Fibroblast of skin of left biceps (primary cell): ENCODE measurements at places on chromosomes 13 and 19.

GRCh38 chr13:113648216-113648610 is 9.8 kb downstream of the ATP4B start:
- DNase-seq, result no peak

DNA sequence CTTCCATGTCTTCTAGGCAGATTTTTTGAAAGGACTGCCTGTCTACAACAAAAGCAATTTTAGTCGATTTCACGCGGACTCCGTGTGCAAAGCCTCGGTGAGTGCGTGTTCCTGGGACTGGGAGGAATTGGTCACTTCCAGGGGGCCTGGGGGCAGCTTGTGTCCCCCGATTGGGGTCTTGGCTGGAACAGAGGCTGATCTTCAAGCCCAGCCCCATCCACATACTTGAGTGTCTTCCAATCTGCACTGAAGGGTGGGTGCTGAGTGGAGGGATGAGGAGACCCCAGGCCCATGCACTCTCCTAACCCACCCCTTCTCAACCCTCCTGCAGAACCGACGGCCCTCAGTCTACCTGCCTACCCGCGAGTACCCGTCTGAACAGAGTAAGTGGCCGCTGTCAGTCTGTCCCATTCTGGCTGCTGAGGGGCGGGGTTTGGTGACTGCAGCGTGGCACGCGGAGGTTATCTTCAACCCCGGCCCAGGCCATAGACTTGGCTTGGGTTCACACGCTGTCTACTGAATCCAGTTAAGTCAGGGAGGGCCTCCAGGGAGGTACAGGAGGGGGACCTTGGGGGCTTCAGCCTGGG is 4.7 kb downstream of the DDA1 start:
- DNase-seq, result no peak

GRCh38 chr13:108195146-108195545 is 20.2 kb downstream of the LIG4 start:
- no peak for DNase-seq

DNA sequence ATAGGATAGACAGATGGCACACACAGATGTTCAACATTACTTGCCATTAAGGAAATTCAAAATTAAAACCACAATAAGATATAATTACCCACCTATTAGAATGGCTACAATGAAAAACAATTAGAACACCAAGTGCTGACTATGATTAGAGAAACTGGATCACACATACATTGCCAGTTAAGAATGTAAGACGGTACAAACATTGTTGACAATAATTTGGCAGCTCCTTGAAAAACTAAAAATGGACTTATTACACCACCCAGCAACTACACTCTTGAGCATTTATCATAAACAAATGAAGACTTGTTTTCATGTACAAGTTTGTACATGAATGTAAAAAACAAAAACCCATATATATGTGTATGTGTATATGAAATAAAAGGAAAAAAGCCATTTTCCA is 13.7 kb downstream of the ZNF461 start:
- DNase-seq, result no peak

- DNase-seq, result no peak
These were observed 13.6 kb downstream of the ONECUT3 start for GRCh38 chr19:1766800-1767352.

- DNase-seq, result no peak
These were observed 16.4 kb upstream of the KCNN1 start for GRCh38 chr19:17950310-17951156.

DNA sequence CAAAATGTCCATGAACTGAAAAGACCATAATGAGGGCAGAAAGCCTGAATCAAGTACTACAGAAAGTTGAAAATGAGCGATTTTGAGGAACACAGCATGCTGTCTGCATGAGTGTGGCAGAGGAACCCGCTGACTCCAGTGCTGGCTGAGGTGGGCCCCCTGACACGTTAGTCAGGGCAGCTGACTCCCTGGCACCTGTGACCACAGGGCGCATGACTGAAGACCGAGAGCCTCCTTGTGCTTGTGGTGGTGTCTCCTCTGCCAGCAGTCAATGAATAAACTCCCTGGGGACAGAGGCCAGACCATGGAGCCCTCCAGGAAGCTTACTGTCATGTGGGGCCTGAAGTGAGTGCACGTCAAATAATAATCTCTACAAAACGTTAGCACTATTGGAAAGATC is 38.4 kb upstream of the VSTM2B start:
- no peak for DNase-seq

DNA sequence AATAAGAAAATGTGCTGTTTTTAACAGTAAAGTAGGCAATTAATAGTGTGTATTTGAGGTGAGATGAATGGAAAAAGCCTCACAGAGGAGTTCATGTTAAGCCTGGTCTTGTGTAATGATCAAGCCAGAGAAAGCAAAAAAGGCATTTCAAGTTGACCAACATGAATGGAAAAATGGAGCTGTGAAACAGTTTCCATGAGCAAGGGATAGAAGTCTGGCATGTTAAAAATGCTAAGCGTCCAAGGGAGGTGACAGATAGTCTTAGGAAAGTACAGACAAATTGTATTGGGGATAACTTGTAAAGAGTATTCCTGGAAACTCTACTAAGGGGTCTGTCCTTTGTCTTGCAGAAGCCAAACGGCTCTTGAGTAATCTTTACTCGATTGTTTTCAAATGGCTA is 506.8 kb upstream of the ATXN8OS start:
- DNase-seq, result no peak

DNA sequence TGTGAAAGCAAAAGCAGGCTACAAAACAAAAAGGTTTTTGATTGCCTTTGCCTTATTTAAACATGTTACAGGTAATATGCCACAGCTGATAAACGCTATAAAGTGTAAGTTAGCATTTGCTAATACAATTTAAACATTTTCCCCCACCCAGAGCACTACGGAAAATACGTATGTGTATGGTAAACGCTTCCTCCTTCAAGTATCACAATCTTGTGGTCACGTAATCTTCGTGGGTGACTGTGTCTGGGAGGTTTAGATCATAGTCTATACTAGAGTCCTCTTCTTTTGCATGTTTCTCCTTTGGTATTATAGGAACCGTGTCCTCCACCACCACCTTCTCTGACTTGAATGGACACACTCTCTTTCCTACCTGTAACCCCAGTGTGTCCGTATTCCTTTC is 38.1 kb upstream of the POSTN start:
- DNase-seq, result no peak

DNA sequence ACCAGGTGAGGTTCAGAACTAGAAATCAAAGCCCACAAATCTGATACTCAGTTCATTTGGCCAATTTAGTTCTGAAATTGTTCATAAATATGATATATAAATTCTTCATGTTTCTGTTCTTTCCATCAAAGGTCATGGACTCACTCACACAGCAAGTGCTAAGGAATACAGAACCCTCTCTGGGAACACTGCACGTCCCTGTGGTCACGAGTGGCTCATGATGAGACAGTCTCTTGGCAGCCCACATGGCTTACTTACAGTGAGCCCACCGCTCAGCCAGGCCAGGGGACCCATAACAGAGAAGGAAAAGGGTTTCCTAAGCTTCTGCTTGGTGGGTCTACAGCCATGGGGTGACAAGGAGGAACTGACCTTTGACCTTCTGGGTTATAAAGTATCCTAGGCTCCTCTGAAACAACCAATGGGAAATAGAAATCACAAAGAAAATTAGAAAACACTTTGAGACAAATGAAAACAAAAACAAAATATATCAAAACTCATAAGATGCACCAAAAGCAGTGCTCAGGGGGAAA is 67.4 kb downstream of the CDADC1 start:
- no peak for DNase-seq

DNA sequence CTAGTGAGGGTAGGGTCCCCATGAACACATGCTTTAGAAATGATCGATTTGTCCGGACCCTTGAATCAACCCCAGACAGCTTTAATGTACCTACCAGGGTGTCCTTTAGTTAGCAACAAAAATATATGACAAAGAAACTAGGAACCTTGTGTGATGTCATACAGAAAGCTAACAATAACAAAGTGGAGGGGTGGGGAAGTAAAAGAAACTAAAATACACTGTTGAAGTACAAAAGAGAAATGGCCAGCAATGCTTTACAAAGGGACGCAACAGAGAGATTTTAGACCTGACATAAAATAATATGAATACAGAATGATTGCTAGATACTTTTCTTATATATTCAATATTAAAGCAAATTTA is 40.0 kb downstream of the DZIP1 start:
- no peak for DNase-seq

GRCh38 chr13:26186995-26187394 is 35.1 kb downstream of the RNF6 start:
- DNase-seq, result no peak

DNA sequence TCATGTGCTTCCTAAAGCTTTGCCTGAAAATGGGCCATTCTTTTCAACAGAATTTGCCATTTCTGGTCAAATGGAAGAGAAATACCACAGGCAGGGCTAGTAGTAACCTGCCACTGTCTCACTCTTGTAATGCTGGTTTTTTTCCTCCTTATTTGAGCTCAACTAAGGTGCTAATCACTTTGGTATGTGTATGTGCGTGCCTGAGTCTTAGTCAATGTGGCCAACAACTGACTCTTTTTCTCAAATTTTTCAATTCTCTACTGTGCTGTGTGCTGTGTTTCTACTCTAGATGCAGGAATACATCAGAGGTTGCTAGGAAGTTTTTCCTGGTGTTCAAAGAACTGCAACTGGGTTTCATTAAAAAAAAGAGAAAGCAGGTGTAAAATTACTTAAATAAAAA is 870.2 kb downstream of the EFNB2 start:
- peak; percentile 50 for DNase-seq

DNA sequence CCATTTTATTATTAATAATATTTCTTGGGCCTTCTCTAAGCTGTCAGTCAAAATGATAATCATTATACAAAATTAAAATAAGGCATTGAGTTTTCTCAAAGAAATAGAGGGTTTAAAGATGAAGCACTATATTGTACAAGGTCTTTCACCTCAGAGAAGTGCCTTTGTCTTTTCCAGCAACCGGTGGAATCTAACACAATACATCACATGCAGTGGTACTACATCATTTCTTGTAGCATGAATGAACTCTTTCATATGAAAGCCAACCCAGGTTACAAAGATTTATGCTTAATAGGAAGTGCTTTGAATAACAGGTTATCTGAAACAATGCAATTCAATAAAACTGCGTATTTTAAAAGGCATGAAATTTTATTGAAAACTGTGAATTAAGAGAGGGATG is 1620.8 kb downstream of the PCDH9 start:
- DNase-seq, result no peak

DNA sequence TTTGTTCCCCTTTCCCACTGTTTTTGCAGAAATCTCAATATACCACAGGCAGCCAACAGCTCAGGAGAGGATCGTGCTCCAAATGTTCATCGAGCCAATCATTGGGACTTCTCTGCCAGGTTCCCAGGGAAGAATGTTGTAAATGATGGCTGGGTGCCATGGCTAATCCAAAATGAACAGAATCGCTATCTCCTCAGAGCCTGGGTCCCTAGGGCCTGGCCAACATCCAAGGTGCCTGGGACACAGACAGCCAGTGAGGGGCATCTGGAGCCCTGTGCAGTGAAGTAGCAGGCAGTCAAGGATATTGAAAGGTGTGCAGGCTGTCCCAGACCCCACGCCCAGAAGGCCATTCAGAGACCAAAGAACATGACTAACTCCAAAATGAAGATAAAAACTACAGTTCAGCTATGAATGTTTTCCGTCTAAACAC is 37.8 kb downstream of the BRD4 start:
- no peak for DNase-seq

DNA sequence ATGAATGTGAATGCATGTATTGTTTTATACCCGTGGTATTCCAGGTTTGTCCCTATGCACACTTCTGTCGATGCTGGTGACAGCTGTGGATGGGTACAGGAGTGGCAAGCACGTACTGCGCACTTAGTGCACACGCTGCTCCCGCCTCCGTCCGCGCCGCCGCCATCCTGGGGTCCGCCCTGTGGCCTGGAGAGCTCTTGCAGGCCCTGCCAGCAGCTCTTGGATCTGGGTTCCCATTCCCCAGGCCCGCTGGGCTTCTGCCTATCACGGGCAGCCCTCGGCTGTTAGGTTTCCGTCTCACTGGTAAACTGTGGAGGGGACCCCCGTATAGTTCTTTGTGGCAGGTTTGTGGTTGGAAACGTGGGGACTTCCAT is 4.0 kb downstream of the GNA11 start:
- no peak for DNase-seq

DNA sequence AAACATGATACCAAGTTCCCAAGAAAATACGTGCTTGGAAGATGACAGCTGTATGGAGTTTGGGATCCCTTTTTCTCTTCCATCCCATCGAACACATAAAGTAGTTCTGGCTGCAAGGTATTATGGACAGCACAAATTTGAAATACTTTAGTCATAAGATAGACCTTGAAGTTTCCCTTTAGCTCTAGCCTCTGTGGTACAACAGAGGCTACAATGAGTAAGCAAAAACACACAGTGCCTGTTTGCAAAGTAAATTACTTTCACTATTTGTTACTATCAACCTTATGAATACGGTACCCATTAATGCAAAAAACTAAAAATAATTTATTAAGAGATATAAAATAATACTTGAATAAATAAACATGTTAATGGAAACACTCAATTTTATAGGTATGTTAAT is 21.0 kb upstream of the LRCH1 start:
- no peak for DNase-seq

GRCh38 chr19:45315304-45315703 is 7.4 kb downstream of the CKM start:
- DNase-seq, result no peak

DNA sequence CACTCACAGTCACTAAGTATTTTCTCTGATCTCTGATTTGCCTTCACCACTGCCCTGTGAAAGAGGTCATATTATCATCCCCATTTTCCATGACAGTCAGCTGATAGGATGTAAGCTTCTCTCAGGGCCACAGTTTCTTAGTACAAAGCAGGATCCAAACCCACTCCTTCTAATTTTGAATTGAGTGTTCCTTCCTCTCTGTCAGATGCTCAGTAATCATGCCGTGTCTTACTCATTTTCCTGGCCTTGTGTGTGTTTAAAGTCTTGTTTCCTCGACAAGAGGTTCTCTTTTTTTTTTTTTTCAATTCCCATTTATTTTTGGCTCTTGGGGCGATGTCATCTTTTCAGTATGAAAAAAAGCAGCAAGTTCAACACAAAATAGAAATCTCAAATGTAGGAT is 72.3 kb downstream of the NAA16 start:
- DNase-seq, result no peak

DNA sequence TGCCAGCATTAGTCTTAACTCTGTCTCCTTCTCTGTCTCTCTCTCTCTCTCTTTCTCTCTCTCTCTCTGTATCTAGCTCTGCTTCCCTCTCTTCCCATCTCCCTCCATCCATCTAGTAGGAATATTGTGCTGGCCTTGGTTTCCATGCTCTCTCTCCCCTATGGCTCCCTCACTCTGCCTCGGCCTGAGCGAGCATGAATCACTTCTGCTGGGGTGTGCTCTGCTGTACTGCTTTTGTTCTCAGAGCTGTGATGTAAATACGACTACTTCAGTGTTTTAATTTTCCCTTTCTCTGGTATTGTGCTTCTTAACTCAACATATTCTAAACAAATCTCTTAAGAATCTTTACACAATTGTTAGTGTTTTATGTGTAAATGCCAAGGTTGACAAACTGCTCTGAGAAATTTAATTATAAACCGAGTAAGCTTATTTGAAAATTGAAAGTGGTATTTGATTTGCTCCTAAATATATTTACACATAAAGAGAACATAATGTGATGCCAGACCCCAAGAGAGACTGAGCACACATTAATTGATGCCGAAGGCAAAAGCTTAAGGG is 211.5 kb upstream of the KL start:
- no peak for DNase-seq

- DNase-seq, result no peak
These were observed 18.4 kb upstream of the FEM1A start for GRCh38 chr19:4773047-4773640.
